ENCODE measurements at places on chromosomes 2 and 18.

GRCh38 chr2:101014264-101014857 is 12.3 kb downstream of the RPL31 start:
- no peak for DNase-seq

DNA sequence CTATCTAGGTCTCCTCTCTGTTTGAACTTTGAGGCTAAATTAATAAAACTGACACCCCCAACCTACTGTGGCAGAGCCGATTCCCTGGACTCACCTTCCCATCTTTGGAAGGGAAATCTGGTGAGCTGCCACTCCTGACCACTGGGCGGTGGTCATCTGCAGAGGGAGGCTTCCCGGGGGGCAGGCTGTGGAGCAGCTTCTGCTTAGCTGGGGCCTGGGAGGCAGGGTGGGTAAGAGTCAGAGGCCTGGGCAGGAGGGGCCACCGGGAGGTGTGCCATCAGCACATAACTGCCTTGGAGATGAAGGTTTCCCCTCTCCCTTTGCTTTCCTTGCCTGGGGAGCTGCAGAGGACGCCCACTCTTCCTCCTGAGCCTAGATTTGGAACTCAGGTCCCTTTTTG is 2.3 kb upstream of the NPPC start:
- DNase-seq, result no peak

GRCh38 chr2:214591366-214591765 is 180.5 kb downstream of the VWC2L start:
- DNase-seq, result no peak

- no peak for DNase-seq
Observed at GRCh38 chr2:198213253-198213652, 408.9 kb downstream of the PLCL1 start.

GRCh38 chr2:61704364-61704763 is 149.5 kb downstream of the FAM161A start:
- DNase-seq, result no peak

DNA sequence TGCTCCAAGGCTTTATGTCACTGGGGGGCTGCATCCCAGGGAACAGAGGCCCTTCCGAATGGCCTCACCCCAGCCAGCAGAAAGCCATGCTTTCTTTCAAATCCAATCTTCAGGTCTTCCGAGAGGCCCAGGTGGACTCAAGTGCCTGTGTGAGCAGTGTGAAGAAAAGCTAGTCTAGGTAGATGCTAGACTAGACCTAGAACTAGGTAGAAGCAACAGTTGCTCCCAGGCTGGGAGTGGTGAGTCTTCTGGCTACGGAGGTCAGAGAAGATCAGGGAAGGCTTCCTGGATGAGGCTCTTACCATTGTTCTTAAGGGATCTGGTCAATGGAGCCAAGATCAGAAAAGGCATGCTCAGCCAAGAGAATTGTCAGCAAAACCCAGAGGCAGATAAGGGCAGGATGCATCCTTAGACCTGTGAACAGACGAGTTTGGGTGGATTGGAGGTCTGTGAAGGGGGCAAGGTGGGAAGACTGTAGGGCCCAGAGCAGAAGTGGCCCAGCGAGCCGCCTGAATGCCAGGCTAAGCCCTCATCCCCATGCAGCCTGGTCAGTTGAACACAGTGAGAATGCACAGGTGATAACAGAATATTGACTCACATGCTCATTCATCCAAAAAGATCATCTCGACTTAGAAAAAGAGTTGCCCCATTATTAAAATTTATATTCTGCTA is 110.8 kb downstream of the SMAD7 start:
- DNase-seq, result no peak

DNA sequence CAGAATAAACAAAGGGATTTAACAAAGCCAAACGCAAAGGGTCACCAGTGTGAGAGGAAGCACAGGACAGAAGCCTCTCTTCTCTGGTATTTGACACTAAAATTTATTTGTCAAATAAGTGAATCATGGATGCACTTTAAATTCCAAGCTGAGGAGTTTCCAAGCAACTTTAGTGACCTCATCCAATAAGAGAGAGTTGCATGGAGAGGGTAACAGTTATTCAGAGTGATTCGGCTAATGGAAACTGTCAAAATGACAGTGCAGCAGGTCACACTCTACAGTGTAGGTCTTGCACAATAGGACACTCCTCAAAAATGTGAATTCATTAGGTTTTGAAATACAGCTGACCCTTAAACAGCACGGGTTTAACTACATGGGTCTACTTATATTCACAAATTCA is 103.9 kb upstream of the ACVR1C start:
- no peak for DNase-seq

- no peak for DNase-seq
Observed at GRCh38 chr2:168514692-168515091, 58.6 kb downstream of the CERS6 start.

DNA sequence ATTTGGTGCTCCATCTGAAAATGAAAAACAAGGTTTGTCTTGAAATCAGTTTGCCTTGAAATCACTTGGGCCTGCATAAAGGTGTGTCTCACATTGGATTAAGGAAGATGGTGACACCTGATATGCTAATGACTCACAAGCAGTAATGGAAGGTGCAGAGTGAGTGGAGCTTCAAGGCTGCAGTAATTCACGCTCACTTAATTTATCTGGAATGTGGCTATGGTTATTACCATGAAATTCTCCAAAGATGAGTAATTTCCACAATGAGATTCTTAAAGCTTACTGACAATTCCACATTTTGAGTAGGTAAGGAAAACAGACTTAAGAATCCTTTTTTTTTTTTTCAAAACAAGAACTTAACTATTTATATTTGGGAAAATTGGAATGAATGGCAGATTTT is 156.8 kb downstream of the PAX3 start:
- DNase-seq, result no peak

All from caudate nucleus (tissue), 63 donors.